Lower leg skin (tissue), 4 donors: ENCODE measurements at places on chromosomes 3 and 15. TPM values are rescaled to one million over a fixed set of nuclear protein-coding genes. Genes with fewer than 3 reads are reported as not detected.

Gene ANKRD63
- not detected for total RNA-seq

Gene TXNRD3
- total RNA-seq = 9.9 TPM

Gene NPAP1
- not detected for total RNA-seq

Gene SEMA3G
- 17.9 TPM for total RNA-seq

Gene GOLGA8O
- not detected for total RNA-seq

Gene DUOX1
- total RNA-seq = 162 TPM

Gene RHCG
- total RNA-seq = 29.0 TPM

Gene PCOLCE2
- total RNA-seq = 13.6 TPM

Gene ZNF660
- 0.20 TPM for total RNA-seq

Gene A4GNT
- total RNA-seq = not detected

Gene HES1
- total RNA-seq = 366 TPM

Gene ACAN
- 0.58 TPM for total RNA-seq

Gene MYEF2
- 2.2 TPM for total RNA-seq

Gene C3orf49
- total RNA-seq = not detected

Gene TNFSF10
- 75.2 TPM for total RNA-seq

Gene NEK10
- total RNA-seq = not detected

Gene FBXW12
- total RNA-seq = not detected

Gene EFHB
- total RNA-seq = not detected

Gene PROS1
- total RNA-seq = 20.6 TPM

Gene OXSM
- total RNA-seq = 9.1 TPM

Gene GRAMD1C
- total RNA-seq = 28.4 TPM

Gene BOC
- total RNA-seq = 63.0 TPM

Gene NR2F2
- total RNA-seq = 6.5 TPM

Gene GABRA5
- not detected for total RNA-seq

Gene SLC12A8
- total RNA-seq = 13.1 TPM

Gene CLRN1
- not detected for total RNA-seq

Gene SLC6A11
- 1.8 TPM for total RNA-seq

Gene LMAN1L
- 0.29 TPM for total RNA-seq

Gene CCDC54
- total RNA-seq = not detected

Gene ACAP2
- 53.6 TPM for total RNA-seq
